AG08396 (cell line): ENCODE measurements at places on chromosomes 7 and 10.

DNA sequence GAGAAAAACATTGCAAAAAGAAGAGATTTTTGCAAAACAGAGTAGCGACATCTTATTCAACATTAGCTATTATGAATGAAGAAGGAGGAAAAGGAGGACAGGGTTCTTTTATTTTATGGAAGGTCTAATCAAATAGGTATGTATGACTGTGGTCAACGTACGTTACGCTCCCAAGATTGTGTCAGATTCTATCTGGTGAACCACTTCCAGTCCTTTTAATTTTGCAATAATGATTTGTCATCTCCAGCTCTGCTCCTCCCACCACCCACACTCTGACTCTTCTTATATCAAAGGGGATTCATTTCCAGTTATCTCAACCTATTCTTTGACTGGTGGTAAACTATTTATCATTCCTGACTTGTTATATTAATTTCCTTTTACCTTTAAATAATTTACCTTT, 259.9 kb downstream of the CACNA2D1 start:
- DNase-seq: peak; percentile 34

DNA sequence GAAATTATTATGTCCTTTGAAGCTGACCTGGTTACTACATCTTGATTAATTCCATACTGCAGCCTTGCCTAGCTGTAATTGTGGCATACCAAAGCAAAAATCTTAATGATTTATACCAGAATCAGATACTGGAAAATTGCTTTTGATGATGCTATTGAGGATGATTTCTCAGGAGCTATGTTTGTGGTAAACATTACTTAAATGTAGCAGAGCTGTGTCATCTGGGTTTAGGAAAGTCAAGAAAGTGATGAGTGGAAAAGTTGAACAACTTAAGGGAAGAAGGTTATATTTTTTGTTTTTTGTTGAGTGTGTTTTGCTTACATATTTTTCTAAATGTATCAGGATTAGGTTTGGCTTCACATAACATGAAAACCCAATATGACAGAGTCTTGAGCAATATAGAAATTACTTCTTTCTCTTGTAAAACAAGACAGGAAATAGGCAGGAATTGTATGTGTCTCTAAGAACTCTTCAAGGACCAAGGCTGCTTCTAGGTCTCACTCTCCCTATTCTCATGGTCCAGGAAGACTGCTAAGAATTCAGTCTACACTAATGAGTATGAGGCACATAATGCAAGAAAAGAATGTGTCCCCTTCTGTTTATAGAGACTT, 87.6 kb upstream of the MTPN start:
- no peak for DNase-seq

DNA sequence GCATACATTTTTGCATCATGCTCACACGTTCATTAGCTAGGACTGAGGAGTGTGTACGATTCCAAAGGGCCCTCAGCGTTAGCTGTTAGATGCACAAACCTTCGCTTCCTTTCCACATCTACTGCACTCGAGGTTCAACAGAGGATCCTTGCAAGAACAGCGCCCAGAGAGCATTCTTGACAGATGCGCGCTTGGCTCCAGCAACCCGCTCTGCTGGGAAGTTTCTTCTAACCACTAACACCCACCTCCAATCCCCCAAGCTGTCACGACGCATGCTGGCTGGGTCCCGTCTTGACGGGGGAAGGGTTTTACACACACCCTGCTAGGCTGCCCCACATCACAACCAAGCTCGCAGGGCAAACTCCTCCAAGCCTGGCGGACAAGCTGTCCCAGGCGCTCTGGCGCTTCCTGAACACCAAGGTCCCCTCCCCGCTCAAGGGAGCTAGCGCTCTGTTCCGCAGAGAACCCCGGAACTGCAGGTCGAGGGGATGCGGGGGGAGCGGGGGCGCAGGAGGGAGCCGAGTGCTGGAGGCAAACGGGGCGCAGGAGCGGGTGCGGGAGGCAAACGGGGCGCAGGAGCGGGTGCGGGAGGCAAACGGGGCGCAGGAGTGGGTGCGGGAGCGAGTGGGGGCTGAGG, 653 bp upstream of the ADRB1 start:
- peak; percentile 32 for DNase-seq

DNA sequence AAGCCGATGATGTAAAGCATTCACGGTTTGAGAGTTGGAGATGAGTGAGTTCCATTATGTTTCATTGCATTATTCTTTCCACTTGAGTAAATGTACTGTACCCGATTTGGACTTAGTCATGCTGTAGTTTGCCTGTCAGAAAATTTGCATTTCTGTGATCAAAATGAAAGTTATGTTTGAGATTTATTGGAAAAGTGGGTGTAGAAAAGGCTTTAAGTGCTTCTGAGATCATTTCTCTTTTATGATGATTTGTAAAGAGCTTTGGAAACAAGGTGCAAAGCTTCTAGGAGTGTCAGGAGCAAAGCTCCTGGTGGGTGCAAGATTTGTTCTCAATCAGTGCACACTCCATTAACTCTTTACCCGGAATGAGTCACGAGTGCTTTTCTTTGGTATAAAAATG, 204.1 kb upstream of the POM121L12 start:
- DNase-seq: no peak

DNA sequence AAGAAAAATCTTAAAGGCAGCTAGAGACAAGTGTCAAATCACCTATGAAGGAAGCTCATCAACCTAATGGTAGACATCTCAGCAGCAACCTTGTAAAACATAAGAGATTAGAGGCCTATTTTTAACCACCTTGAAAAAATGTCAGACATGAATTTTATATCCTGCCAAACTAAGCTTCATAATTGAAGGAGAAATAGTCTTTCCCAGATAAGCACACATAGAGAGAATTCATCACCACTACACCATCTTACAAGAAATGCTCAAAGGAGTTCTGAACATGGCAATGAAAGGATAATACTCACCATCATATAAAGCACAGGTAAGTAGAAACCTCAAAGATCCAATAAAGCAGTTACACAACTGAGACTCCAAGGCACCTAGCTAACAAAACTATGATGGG, 156.5 kb downstream of the ZEB1 start:
- DNase-seq: no peak

DNA sequence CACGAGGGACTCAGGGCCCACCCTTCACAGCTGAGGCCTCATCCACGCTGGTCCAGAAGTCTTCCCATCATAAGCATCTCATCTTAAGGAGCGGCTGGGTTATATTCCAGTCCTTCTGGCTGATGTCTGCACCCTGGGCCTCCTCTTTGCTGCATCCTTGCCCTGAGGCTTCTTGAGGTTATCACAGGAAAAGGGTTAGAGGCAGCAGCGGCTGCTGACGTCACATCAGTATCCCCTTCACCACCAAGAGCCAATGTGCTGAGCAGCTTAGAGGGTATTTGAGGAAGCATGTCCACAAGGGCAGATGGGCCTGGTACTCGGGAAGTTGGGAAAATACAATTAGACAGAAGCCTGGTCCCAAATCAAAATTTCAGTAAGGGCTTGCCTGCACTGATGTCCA, 125.1 kb downstream of the PLXNA4 start:
- no peak for DNase-seq

GRCh38 chr7:104973227-104973626, 40.8 kb upstream of the KMT2E start:
- DNase-seq: no peak

GRCh38 chr10:70604106-70604505, 1.6 kb upstream of the PRF1 start:
- no peak for DNase-seq

- no peak for DNase-seq
These were observed 111.9 kb downstream of the USP6NL start for GRCh38 chr10:11499425-11500071.

- DNase-seq: no peak
These were observed 186.5 kb upstream of the SEMA3E start for GRCh38 chr7:83835424-83835823.

DNA sequence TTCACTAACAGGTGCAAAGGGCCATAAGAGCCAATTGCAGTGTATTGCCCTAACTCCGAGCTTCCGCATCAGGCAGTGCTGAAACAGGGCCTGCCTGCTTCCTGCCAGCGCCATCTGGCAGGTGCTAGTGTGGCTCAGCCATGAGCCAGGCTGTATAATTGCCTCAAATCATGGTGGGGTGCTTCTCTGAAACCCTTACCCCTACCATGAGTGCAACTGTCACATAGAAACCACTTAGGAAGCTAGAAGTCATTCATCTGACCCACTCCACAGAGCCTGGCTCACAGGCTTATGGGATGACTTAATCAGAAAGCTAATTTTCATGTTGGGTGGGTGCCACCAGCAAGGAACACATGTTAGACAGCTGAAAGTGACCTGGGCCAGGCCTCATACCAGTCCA, 133.3 kb upstream of the LAMB4 start:
- no peak for DNase-seq

DNA sequence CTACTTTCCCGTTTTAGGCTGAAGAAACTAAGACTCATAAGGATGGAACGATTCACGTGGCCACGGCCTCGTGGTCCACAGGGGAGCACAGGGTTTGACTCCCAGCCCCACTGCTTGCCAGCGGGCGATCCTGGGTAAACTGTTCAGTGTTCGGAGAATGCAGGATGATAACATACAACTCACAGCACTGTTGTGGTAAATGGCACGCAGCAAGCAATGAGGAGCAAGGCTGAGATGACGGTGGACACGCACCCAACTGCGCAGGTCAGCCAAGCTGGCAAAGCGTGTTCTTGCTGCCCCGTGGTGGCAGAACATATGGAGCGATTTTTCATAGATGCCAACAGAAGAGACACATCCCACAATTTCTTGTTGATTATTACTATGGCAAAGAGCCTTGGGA, 272.7 kb downstream of the DNAJB6 start:
- DNase-seq: no peak

DNA sequence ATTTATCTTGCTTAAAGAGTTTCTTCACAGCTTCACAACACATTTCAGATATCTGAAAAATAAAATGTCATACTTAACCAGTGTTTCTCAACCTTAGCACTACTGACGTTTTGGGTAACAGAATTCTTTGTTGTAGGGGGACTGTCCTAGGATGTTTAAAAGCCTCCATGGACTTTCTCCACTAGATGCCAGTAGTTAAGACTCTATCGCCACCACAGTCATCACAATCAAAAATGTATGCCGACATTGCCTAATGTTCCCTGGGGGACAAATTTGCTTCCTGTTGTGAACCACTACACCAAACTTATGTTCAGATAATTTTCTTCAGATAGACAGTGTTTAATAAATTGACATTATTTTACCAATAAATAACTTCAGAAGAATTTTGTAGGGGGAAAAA, 13.4 kb downstream of the NOC3L start:
- no peak for DNase-seq

GRCh38 chr7:35869810-35870209, 69.0 kb downstream of the SEPTIN7 start:
- DNase-seq: no peak

GRCh38 chr7:142585425-142585824, 163.8 kb upstream of the PRSS1 start:
- DNase-seq: no peak

DNA sequence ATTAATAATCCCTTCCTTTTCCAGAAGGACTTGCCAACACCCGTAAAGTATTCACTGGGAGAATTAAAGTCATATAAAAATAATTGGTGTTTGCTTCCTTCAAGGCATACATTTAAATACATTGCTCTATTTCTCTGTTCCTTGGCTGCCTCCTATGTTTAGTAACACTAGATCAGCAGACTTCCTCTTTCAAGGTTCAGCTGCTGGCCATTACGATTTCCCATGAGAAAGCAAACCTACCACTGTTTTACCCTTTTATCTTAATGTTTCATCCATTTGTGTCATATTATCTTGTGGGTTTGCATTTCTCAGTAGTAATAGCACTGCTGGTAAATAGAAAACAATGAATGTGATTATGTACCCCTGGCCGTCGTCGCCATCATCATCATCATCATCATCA, 313.8 kb upstream of the BMPER start:
- no peak for DNase-seq

- DNase-seq: peak; percentile 22
These were observed 40.5 kb downstream of the PAPSS2 start for GRCh38 chr10:87700031-87700796.

DNA sequence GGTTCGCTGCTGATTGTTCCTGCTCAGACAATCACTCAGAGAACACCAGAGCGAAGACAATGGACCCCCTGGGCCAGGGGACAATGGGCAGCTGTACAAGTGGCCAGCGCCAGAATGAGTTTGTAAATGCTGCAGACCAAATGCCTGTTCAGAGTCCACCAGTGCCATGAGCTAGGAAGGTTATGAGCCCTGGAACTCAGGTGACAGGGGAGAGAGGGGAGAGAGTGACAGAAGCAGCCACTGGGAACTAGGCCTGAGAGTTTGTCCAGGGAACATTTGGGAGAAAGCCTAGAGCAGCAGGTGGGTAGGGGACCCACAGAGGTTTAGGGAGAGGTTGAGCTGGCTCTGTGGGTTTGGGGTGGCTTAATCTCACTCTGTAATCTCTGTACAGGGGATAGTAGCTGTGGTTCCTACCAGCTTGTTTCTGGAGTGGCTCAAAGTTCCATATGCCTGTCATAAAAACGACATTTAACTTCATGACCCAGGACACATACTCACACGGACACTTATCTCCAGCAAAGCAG, 60.4 kb downstream of the C10orf105 start:
- no peak for DNase-seq

DNA sequence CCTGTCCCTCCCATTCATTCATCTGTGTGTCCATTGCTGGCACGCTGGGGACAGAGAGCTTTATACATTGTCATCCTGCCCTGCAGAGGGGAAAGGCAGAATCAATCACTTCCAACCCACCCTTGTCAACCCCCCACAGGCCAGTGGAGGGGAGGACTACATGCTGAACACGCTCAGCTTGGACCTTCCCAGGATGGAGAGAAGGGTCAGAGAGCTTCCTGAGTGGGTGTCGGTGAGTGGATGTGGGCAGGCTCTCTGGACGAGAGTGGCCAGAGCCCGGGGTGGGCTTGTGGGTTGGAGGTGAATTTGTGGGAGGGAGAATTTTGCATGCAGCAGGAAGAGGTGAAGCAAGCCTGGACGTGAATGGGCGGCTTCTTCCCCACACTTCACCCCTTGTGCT, 93.9 kb downstream of the DNAJB6 start:
- no peak for DNase-seq

- DNase-seq: no peak
These were observed 59.0 kb downstream of the ADCYAP1R1 start for GRCh38 chr7:31111109-31111451.

GRCh38 chr7:50156163-50156562, 63.1 kb upstream of the ZPBP start:
- no peak for DNase-seq

DNA sequence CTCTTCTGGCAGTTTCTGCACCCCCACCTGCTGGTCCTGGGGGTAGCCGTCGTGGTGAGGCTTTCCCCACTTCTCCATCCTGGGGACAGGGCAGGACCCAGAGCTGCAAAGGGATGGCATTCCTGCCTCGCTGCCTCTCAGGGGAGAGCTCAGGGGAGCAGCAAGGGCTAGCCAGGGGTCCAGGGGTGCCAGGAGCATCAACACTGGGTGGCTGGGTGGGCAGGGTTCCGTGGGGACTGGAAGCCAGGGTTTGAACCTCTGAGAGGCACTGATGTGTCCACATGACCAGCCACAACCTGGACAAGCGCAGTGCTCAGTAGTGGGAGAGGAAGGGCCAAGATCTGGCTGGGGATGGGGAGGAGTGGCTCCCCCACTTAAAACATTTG, 5.6 kb downstream of the ABCB8 start:
- no peak for DNase-seq
